SK-N-MC (cell line): ENCODE measurements at places on chromosomes 5 and 9.

GRCh38 chr9:129467004-129467588 lies 153.8 kb downstream of the C9orf50 start:
- no peak for DNase-seq

- DNase-seq, result no peak
Measured at GRCh38 chr5:53035868-53036381, 46.8 kb downstream of the ITGA2 start.

GRCh38 chr5:133967698-133968203 lies 674 bp downstream of the C5orf15 start:
- DNase-seq, result no peak

- no peak for DNase-seq
Measured at GRCh38 chr5:90792725-90793124, 234.1 kb downstream of the ADGRV1 start.
